ENCODE measurements at places on chromosomes 4 and X.

DNA sequence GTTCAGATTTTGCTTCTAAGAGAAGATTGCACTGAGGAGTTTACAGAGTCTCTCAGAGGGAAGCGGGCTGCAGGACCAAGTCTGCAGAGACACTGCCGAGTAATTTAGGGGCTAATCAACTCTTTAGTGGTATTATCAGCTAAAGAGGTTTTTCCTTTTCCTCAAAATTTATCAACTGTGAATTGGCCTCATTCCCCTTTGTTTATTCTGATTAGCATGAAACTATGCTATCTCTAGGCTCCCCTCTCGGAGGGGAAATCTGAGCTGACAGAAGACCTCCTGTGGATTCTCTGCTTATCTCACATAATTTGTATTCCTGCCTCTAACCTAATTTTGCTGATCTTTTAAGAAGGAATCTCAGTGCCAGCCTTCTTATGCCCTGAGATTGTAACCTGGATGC lies 201.0 kb downstream of the DCTD start:
- DNase-seq, result no peak

DNA sequence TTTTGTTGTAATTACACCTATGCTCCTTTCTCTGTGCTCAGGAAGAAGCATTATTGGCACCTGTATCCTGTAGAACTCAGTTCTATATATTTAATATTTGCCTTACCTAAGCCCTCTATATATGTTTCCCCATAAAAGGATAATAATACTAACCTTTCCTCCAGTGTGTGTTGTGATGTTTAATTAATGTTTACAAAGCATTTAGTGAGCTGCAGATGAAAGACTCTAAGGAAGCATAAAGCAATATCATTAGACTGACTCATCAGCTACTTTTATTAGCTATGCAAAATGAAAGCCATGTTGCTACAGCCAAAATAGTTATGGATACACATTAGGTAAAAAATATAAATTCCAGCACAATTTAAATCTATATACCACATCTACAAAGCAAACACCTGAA lies 93.6 kb upstream of the PTPN13 start:
- no peak for DNase-seq

DNA sequence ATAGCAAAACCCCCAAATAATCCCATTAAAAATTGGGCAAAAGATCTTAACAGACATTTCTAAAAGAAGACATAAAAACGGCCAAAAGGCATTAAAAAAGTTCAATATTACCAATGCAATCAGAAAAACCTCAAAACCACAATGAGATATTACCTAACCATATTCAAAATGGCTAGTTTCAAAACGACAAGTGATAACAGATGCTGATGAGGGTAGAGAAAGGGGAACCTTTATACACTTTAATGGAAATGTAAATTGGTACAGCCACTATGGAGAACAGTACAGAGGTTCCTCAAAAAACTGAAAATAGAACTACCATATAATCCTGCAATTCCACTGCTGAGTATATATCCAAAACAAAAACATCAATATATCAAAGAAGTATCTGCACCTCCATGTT lies 6.2 kb downstream of the AADAT start:
- no peak for DNase-seq

DNA sequence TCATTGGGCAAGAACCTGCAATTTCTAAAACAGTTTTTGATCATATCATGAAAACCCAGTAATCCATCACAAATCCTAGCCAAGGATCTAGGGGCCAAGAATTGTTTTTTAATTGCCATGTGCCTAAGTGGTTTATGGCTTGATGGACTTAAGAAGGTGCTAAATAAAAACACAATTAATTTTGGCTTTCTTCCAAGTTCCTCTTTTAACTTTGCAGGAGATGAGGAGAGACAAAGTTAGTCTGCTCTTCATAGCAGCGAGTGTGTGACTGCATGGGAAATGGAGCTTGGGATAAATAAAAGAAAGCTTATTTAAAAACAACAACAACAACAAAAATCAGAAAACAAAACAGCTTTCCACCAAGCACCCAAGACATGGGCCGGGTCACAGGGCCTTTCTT lies 41.4 kb downstream of the ARHGEF9 start:
- DNase-seq, result no peak

- no peak for DNase-seq
Measured at GRCh38 chrX:81202456-81202819, 536 bp downstream of the SH3BGRL start.

DNA sequence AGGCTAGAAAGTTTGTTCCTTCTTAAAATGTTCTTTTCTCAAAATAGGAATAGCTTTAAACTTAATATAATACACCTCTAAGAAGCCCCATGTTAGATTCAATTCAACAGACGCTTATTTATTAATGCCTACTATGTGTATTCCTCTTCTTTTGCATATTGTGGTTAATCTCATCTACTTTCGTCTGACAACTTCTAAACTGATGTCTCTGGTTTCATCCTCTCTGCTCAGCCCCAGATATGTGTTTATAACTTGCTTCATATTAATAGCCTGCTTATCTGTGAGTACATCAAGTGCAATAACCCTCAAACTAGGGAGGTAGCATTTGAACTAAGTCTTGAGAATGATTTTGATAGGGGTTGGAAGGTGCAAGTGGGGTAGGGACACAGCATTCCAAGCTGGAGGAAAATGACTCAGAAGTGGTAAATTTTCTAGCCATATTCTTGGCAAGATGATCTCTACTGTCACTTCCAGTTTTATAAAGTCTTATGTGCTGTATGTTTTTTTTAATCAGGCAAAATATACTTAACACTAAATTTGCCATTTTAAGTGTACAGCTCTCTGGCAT lies 37.0 kb downstream of the STK26 start:
- no peak for DNase-seq

DNA sequence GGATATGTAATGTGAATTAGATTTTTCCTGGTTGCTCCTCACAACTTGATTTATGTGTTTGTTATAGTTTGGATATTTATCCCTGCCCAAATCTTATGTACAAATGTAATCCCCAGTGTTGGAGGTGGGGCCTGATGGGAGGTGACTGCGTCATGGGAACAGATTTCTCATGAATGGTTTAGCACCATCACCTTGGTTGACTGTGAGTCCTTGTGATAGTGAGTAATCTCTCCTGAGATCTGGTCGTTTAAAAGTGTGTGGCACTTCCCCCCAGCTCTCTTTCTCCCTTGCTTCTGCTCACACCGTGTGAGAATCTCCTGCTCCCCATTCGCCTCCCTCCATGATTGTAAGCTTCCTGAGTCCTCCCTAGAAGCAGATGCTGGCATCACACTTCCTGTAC lies 2.2 kb downstream of the MID2 start:
- DNase-seq, result no peak

GRCh38 chr4:10526429-10527222 lies 69.4 kb upstream of the ZNF518B start:
- DNase-seq, result no peak

DNA sequence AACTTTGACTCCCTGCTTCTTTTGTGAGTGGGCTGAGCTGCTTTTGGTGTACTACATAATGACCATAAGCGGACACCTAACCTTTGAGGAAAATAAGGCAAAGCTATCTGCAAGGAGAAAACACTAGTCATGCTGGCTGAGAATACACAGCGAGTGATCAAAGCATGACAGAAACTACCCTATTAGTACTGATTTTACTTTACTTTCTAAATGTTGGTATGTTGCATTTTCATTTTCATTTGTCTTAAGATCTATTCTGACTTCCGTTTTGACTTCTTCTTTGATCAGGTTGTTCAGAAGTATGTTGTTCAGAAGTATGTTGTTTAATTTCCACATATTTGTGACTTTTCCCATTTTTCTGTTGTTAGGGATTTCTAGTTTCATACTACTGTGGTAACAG lies 361.1 kb downstream of the TRAM1L1 start:
- DNase-seq, result no peak

GRCh38 chrX:71304561-71304960 lies 3.0 kb downstream of the ITGB1BP2 start:
- DNase-seq, result no peak

DNA sequence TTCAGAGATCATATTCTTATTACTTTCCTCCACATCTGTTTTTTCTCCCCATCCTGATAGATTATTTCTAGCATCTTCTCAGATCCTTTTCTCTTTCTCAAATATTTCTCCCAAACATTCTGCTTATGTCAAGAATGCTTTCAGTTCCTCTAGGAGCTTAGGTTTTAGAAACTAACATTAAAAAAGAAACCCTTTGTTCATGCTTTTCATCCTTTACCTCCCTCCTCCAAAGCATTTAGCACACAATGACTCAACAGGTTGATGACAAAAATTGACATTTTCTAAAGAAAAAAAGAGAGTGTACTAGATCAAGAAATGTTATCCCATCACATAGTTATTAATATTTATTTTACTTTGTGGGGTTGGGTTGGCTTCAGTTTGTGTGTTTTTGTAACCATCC lies 16.5 kb upstream of the ALB start:
- no peak for DNase-seq

GRCh38 chr4:149719806-149720205 lies 95.8 kb downstream of the IQCM start:
- DNase-seq, result no peak

DNA sequence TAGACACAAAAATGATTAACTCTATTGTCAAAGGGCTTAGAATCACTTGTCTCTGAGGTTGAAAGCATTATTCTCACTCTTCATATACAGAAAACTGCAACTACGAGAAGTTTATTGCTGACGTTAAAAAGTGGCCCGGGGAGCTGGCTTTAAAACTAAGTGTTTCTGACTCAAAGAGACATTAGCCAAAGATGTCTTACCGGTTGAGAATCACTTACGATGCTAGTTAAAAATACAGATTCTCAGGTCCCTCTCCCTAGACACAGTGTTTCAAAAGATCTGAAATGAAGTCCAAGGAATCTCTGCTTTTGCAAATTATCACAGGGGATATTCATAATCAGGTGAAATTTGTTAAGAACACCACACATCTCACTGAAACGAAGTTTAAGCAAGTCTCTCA lies 1.2 kb downstream of the GNPDA2 start:
- no peak for DNase-seq
